ENCODE measurements at places on chromosomes 11 and 22. TPM values are rescaled to one million over a fixed set of nuclear protein-coding genes. Genes with fewer than 3 reads are reported as not detected.

- no peak for DNase-seq
These were observed 537.3 kb downstream of the OPCML start for GRCh38 chr11:132994966-132995365.

- DNase-seq: no peak
These were observed 86.9 kb downstream of the STIM1 start for GRCh38 chr11:3942160-3942955.

GRCh38 chr11:14975252-14975587, 3.1 kb upstream of the CALCA start:
- DNase-seq: no peak

DNA sequence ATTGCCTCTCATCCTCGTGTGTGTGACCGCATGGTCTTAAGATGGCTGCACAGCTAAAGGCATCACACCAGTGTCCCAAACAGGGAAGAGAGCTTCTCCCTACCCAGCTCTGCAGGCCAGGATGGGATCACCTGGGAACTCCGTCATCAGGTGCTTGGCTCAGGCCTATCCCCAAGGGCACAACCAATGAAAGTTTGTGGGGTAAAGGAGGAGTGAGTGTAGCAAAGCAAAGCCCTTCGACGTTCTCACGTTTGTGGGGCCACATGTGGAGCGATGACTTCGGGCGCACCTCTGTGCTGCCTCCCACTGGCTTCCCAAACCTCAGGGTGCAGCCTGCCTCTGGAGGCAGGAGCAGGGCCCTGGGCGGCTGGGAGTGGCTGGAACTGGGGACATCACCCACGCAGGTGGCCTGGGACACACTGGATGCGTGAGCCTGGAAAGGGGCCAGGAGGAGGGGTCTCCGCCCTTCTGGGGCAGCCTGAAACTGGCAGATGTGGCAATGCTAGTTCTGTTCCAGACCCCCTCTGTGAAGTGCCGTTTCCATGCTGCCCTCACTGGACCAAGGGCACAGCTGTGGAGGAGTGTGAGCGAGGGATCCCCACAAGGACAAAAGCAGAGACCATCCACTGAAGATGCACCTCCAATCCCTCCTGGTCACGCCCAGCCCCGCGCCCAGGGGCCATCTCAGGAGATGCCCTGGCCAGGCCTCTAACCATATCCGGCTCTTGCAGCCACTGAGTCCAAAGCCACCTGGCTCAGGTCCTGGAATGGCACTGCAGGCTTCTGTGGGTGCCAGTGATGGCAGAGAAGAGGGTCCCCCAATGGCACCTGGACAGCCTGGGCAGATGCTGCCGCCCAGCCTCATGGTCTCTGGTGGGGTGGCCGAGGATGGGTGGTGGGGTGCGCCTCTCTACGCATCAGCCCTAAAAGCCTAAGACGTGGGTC, 30.6 kb upstream of the GAL start:
- no peak for DNase-seq

DNA sequence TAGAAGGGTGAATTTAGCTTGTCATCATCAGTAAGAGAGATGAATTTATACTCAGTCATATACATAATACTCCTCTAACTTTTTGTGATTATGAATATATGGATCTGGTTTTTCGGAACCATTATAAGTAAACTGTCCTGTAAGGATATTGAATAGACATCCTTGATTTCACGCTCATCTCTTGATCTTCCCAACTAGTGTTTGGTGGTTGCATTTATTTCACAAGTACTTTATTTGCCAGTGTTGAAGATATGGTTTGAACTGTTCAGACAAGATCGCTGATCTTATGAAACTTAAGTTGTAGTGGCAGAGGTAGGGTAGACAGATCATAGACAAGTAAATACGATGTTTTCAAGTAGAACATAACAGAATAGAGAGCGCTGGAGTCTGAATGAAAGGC, 3.0 kb downstream of the FBXO7 start:
- DNase-seq: no peak

The PKDREJ gene
- not detected for total RNA-seq

DNA sequence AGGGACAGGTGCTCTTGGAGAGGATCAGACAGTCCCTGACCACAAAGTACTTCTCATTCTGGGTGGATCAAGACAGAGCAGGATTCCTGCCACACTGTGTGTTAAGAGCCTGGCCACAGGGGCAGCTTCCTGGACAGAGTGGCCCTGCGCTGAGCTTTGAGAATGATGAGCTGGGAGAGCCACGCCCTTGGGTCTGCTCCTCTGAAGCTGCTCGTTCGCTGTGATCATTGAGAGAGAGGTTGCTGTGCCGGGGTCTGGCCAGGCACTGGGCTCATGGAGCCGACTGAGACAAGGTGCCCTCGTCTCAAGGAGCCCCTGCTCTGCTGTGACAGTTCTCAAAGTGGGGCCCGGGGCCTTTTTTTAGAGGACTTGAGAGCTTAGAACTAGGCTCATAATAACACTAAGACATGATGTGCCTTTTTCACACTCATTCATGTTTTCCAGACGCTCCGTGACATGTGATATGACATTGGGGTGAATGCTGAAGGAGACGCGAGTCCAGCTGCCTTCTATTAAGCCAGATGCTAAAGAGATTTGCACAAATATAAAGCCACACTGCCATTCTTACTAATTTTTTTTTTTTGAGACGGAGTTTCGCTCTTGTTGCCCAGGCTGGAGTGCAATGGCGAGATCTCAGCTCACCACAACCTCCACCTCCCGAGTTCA, 1.6 kb upstream of the MFRP start:
- no peak for DNase-seq

DNA sequence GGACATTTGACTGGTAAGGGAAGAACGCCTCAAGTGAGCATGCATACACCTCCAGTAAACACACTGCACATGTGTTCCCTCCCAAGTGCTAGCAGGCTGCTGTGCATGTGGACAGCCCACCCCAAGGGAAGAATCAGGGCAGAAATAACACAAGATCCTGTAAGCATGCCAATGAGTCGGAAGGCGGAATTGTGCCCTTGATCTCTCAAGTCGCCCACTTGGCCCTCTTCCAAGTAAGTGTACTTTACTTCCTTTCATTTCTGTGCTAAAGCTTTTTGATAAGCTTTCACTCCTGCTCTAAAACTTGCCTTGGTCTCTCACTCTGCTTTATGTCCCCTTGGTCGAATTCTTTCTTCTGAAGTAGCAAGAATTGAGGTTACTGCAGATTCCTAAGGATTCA, 139.6 kb downstream of the TRPC6 start:
- no peak for DNase-seq

- DNase-seq: no peak
These were observed 55.7 kb downstream of the PTPRJ start for GRCh38 chr11:48036011-48036410.

GRCh38 chr11:78973876-78974275, 399.2 kb upstream of the NARS2 start:
- DNase-seq: no peak

The EXPH5 gene
- 232 TPM for total RNA-seq
